ENCODE measurements at places on chromosomes 2 and 18.

- DNase-seq = no peak
These were observed 30.0 kb downstream of the CRIM1 start for GRCh38 chr2:36385603-36386002.

GRCh38 chr2:215019521-215020145 lies 118.8 kb downstream of the ABCA12 start:
- no peak for DNase-seq

GRCh38 chr2:203878063-203878462 lies 10.5 kb downstream of the CTLA4 start:
- peak; percentile 42 for DNase-seq

GRCh38 chr18:43847164-43848091 lies 570.1 kb upstream of the SYT4 start:
- no peak for DNase-seq

- DNase-seq = no peak
These were observed 1.6 kb upstream of the RIOK3 start for GRCh38 chr18:23451491-23451890.

- DNase-seq = peak; percentile 5
These were observed 47.5 kb upstream of the NEMP2 start for GRCh38 chr2:190582019-190582418.

DNA sequence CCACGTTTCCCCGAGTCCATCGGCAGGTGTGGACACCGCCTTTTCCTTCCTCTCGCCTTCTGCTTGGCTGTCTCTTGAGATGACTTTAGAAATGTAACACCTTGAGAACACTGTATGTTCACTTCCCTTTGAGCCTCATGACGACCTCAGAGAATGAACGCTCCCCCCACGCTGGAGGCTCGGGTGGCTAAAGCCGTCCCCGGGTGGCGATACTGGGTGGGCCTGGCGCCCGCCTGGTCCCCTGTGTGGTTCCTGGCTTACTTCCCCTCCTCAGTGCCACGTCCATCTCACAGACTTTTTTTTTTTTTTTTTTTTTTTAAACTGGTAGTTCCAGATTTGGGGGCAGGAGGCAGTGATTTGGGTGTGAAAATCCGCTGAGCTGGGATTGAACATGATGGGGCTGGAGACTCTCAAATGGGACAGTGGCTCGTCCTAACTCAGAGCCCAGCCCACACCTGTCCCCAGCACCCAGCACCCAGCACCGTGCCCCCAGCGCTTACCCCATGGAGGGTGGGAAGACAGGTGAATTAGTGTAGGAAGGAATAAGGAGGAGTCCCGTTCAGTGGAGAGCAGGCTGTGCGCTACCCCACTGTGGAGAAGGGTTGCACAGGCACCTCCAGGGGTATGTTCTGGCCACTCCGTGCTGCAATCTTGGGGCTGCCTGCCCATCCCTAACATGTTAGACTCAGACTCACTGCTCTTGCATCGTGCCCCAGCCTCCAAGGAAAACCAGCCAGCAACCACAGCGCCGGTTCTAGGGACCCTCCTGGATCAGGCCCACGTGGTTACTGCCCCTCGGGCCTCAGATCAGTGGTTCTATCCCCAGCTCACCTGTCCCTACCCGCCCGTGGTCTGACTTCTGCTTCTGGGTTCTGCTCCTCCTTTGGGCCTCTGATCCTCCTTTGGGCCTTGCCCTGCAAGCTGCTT lies 174.0 kb downstream of the ASB1 start:
- DNase-seq = peak; percentile 86

Measured in esophagus muscularis mucosa (tissue), 4 donors.